GM18507 (cell line): ENCODE measurements at places on chromosomes 6 and 20.

- no peak for DNase-seq
Measured at GRCh38 chr6:11820821-11821220, 42.2 kb upstream of the ADTRP start.

DNA sequence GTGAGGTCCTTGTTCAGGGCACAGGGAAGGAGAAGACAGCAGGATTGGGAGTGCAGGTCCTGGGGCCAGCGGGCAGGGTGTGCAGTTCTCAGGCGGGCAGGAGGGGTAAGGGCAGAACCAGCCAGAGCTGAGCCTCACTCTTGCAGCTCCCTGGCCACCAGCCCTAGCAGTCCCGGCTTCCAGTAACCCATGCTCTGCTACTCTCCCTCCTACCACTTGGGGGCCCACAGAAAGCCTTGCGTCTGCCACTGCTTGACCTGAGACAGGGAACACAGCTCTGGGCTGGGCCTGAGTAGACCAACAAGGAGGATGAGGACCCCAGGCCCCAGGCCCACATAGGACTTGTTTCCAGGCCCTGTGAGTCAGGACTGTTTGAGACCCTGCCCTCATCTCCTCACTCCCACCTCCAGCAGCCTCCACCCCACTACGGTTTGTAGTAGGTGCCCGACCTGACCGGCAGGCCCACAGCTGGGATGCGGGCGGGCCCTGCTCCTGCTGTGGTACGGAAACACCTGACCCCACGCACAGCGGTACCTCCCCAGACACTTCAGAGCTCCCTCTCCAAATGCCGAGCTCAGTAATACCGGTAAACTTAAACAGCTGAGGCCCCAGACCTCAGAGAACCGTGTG, 39.2 kb downstream of the KCNK5 start:
- peak; percentile 23 for DNase-seq

- no peak for DNase-seq
Measured at GRCh38 chr6:169529931-169530751, 171.7 kb downstream of the WDR27 start.

- DNase-seq = no peak
Measured at GRCh38 chr6:80638213-80639055, 532.0 kb downstream of the BCKDHB start.

GRCh38 chr6:16369989-16370388, 131.6 kb downstream of the GMPR start:
- no peak for DNase-seq

DNA sequence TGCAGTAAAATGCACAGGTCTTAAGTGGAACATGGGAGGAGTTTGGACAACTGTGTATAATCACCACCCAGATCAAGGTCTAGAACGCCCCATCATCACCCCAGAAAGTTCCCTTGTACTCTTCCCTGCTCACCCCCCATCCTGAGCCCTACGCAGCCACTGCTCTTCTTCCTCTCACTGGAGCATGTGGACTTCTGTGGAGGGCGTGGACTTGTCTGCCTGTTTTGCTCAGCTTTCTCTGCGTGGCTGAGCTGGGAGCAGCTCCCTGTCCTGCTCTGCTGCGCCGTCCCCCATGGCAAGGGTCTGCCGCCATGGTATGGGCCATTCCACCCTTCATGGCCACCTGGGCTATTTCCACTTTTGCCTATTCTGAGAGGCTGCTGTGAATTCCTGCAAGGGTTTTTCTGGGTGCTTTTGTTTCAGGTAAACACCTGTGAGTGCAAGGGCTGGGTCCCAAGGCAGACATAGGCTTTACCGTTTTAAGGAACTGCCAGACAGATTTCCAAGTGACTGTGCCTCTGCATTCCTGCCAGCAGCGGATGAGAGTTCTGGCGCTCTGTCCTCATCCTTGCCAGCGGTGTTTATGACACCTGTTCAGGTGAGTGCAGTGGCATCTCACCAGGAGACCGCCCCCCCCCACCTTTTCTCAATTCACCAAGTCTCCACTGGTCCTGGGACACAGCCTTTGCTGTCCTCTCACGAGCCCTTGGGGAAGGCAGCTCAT, 19.7 kb downstream of the PCK1 start:
- DNase-seq = no peak

DNA sequence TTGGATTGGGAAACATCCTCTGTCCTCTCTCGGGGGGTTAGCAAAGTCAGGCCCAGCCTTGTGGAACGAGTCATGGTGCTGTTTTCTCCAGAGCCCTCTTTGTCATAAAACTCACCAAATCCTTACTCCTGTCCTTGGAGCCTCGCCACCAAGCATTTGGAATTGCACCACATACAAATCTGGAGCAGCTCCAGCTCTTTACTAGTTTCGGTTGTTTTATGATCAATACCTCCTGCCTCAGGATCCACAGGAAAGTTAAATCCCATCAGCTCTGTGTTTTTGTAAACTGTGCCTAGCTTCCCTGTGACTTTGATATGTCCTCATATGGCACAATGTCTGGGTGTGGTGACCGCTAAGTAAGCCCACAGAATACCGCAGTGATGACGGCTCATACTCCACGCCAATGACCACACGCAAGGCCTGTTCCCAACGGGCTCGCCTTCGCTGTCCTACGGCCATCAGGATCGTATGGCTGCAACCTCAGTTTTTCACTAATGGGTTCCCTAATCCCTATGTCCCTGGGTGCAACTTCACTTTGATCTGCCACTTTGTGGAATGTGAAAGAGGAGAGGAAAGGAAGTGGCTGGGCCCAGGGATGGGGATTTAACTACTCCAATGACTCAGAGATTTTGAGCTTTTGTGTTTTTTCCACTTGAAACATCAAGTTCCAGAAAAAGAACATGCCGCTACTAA, 111.3 kb upstream of the FOXQ1 start:
- DNase-seq = no peak

DNA sequence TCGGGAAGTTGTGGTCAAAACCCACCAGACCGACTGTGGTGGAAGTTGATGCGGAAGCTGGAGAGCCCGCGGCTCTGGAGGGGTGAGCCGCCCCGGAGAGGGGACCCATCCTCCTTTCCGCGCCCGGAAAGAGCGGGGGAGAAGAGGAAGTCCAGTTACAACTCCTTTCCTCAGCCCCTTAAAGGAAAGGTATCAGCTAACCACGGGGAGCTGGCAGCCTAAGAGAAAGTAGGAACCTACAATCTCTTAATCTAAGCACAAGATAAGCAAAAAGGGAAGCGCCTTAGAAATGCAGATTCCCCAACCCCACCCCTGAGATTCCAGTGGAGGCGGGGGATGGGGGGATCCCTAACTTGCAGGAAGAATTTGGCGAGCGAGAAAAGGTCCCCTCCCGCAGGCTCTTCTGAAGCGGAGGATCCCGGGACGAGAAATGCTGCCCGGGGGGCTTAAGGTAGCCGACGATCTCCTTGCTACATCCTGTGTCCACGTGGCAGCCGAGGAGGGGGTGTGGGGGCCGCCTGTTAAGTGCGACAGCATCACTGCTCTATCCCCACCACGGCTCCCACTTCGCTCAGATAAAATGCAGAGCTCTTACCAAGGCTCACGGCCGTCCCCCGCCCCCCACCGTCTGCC, 87.5 kb downstream of the ZFP64 start:
- no peak for DNase-seq

- no peak for DNase-seq
Measured at GRCh38 chr6:83872386-83873118, 13.1 kb downstream of the CYB5R4 start.

- no peak for DNase-seq
Measured at GRCh38 chr6:113847447-113847846, 9.7 kb upstream of the MARCKS start.

DNA sequence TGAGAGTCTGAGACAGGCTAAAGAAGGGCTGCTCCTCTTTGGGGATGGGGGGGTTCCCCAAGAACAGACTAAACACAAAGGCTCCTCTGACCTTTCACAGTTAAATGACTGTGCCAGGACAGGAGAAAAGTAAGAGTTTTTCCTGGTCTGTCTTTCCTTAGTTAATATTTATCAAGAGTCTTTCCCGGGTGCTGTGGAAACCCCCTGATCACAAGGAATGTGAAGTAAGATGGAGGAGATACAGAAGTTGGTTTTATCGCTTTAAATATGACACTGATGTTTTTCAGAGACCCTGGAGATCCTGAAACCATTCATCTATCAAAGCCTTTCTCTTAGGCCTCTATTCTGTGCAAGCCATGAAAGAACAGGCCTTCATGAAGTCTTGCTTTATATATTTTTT, 105.8 kb downstream of the RNF144B start:
- no peak for DNase-seq

- DNase-seq = no peak
Measured at GRCh38 chr6:45533386-45533785, 155.7 kb upstream of the SUPT3H start.

DNA sequence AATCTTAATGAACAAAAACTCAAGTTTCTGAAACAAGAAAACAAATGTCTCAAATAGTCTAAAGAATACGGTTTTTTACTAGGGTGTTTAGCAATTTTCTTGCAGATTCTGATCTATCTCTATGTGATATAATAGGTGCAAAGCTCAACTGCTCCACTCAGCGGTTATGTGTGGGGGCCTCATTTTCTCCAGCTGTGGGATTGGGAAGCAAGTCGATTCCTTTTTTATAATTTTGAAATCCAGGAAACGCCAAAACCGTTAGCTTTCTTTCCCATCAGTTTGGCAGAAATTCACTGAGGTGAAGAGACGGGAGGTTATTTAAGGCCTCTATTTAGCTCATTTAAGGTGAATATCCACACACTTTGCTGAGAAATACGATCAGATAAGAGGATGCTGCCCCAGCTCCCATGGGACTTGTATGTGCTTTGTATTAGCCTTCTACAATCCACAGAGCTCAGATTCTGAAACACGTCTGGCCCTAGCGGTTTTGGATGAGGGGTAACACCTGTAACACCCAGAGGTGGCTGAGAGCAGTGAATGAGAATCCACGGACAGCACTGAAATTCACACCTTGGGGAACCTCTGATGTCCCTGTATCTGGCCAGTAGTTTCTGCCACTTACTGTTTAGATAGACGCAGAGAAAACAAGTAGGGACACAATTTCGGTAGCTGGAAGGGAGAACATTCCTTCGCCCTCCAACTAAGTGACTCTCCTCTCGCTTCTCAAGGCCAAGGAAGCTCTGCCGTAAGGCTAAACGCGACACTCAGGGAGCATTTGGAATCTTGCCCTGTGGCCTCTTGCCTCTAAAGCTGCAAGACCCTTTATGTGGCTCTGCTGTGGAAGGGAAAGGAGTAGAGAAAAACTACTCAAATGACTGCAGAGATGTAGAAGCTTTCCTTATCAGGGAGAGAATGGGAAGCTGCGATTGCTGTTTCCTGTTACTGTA, 6.5 kb upstream of the BCAS4 start:
- DNase-seq = no peak

- DNase-seq = no peak
Measured at GRCh38 chr6:166223079-166223478, 55.4 kb upstream of the TBXT start.

GRCh38 chr6:18280084-18280483, 15.8 kb upstream of the DEK start:
- DNase-seq = no peak

DNA sequence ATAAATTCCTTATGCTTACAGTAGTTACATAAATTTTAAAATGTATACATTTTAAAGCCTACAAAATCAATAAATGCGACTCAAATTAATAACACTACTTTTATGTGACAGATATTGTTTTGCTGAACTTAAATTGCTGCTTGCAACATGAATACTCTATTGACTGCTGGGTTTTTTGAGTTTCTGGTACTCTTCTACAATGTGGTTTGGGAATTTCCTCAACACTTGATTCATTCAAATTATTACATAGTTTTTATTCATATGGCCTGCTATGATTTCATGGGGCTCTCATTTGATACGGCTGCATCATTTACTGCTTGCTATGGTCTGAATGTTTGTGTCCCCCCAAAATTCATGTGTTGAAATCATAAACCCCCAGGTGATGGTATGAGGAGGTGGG, 2.3 kb upstream of the TXLNB start:
- no peak for DNase-seq

DNA sequence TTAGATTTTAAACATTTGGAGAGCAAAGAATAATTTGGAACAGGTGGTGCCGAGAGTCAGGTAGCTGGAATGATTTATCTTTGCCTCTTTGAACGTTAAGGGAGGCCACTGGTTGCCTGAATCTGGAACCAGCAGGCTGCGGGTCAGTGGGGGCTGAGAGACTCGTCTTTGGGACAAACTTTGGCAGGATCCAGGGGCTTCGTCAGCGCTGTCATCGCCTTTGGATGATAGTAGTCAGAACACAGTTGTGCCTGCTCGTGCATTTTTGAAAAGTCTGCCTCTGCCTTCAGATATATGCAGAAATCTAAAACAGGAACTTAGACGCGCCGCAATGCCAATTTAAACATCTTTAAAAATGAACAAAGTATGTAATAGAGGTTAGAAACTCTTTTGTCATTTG, 5.0 kb downstream of the EYA2 start:
- no peak for DNase-seq

DNA sequence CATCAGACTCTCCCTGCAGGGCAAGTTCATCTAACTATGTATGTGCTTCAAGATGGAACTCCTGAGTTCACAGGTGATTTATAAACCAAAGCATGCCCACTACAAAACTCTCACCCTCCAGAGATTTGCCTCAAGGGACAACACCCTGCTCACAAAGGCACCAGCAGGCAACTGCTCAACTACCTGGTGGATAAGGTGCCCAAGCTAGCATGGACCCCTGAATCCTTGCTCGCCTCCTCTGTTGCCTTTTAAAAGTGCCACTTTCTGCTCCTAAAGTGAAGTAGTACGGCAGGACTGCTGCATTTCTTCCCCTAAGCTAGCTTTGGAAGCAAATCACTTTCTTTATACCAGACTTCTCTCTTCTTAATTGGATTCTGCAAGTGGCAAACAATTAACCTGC, 1.2 kb downstream of the LPA start:
- no peak for DNase-seq

DNA sequence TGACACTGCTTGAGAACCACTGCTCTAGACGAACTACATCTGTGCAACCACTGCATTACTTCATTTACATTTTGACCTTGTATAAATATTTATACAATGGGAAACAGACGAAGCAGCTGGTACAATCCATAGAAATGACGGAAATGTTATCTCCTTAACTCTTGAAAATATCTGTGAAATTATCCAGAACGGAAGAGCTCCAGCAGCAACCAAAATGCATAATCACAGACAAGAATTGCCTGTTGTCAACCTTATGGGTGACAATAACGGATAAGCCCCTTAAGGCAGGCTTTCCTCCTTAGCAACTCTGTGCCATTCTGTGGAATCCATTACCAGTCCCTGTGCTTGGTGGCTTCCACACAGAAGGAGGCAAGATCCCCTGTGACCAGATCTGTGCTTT, 115.4 kb downstream of the DTNBP1 start:
- no peak for DNase-seq

DNA sequence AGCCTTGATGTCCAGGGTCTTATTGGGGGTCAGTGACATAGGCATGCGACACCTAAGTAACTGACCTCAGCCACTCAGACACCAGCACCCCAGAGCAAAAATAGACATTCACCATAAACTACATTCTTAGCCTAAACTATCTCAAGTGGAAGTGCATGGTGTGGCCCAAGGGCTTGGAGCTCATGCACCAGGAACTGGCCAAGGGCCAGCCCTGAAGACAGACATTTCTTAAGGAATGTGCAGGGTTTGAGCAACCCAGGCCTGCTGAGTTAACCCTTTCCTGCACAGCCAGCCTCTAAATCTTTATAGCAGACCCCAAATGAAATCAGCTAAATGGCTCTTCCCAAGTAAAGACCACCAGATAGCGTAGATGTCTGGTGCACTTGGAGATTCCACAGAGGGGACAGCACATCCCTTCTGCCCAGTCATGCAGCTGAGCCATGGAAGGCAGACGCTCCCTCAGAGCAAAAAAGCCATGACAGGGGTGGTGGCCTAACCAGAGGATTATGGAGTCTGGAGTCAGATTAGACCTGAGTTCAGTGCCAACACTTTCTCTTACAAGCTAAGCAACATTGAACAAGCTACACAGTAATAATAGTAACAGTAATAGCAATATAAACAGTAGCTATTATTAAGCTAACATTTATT, 222.6 kb downstream of the ZMYND8 start:
- no peak for DNase-seq
